Type B pancreatic cell (in vitro differentiated cells): ENCODE measurements at places on chromosomes 5 and 9.

DNA sequence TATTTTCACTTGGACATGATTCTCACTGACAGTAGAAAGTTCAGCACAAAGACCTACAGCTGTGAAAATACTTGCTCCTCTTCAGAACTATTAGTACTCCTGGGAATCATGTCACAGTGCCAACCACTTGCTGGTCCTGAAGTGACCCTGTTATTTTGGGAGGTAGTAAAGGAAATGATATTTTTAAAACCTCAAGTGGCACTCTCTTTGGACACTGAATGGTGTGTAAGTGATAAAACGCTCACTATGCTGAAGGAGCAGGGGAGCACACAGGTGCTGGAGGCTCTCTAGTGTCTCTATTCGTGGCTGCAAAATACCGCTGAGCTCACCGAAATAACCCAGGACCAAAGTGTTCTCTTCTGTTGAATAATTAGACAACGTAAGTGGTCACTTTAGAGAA, 76.9 kb upstream of the SPATA31D4 start:
- no peak overlapping the region for H3K4me3 ChIP-seq
- no peak for DNase-seq
- peaks cover 5% of the 10 kb centered on the region for H3K4me1 ChIP-seq
- no peaks in the 10 kb centered on the region for H3K36me3 ChIP-seq
- no peak overlapping the region for H3K27ac ChIP-seq

- H3K27ac ChIP-seq = no peak overlapping the region
- H3K4me1 ChIP-seq = no peaks in the 10 kb centered on the region
- no peaks in the 10 kb centered on the region for H3K27me3 ChIP-seq
- no peak for DNase-seq
- H3K4me3 ChIP-seq = no peak overlapping the region
These were observed 591.7 kb downstream of the ZNF608 start for GRCh38 chr5:124154714-124155113.

DNA sequence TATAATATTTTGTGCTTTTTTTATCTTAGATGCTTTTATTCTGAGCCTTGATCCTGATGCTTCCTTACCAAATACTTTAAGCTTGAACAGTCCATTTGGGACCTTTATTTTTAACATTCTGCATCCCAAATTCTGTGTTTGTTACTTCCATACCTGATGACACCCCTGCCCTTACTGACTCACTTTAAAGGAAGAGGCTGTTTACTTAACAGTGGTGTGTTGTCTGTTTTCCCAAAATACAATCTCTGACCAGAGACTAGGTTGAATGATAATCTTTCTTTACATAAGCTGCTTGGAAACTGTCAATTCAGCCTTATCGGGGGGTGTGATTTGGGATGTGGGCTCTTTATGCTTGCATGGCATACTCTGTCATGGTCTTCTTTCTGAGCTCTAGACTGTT, 71.1 kb downstream of the SNX24 start:
- peaks cover 3% of the 10 kb centered on the region for H3K36me3 ChIP-seq
- DNase-seq = no peak
- no peaks in the 10 kb centered on the region for H3K27me3 ChIP-seq
- no peak overlapping the region for H3K4me3 ChIP-seq
- peaks cover 10% of the 10 kb centered on the region for H3K4me1 ChIP-seq

GRCh38 chr5:1555011-1555807, 31.4 kb upstream of the LPCAT1 start:
- H3K27ac ChIP-seq = no peak overlapping the region
- no peaks in the 10 kb centered on the region for H3K4me1 ChIP-seq
- H3K27me3 ChIP-seq = peaks cover 5% of the 10 kb centered on the region
- H3K36me3 ChIP-seq = no peaks in the 10 kb centered on the region

- H3K4me1 ChIP-seq = no peaks in the 10 kb centered on the region
- no peak overlapping the region for H3K27ac ChIP-seq
- H3K27me3 ChIP-seq = no peaks in the 10 kb centered on the region
- no peaks in the 10 kb centered on the region for H3K36me3 ChIP-seq
- no peak for DNase-seq
These were observed 91.0 kb upstream of the PUM3 start for GRCh38 chr9:2934883-2935282.

DNA sequence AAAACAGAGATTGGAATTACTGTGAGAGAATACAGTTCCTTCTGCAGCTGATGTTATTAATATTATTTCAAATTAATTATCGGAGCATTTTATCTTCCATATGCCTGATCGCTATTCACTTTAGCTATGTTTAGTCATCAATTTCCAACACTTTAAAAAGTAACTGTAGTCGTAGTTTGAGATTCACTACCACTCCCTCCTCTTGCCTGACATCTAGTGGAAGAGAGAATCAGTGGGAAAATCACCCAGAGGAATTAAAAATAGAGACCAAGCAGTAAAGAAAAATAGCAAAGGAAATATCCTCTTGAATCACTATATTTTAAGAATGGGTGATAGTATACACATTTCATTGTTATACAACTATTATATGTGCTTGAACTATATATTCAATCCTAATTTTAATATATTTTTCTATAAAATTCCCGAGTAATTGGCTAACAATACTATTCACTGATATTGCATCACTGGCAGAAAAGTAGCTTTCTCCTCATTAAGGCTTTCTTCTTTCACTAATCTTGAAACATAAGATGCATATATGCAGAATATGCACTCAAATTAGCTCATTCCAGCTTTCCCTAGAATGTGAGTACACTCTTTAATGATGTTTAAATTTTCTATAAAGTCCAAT, 708.7 kb downstream of the CDH9 start:
- no peak for DNase-seq
- H3K27ac ChIP-seq = no peak overlapping the region
- no peaks in the 10 kb centered on the region for H3K27me3 ChIP-seq
- no peaks in the 10 kb centered on the region for H3K36me3 ChIP-seq

DNA sequence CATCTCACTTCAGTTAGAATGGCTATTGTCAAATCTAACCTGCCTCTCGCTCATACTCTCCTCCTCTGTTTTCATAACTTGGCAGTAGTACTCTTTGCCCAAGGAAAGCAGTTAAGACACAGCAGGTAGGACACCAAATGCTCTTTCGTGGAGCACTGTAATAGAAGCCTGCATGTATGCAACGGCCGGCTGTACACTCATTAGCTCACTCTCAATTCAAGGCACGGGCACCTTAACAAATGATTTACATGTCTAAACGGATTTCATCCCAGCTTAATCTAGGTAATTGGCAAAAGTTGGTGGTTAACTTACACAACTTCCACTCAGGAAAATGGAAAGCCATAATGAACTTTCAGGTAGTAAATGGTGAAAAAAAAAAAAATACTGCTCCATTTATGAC, 14.9 kb downstream of the DEPDC1B start:
- no peaks in the 10 kb centered on the region for H3K4me1 ChIP-seq
- H3K27me3 ChIP-seq = no peaks in the 10 kb centered on the region
- no peak overlapping the region for H3K4me3 ChIP-seq

DNA sequence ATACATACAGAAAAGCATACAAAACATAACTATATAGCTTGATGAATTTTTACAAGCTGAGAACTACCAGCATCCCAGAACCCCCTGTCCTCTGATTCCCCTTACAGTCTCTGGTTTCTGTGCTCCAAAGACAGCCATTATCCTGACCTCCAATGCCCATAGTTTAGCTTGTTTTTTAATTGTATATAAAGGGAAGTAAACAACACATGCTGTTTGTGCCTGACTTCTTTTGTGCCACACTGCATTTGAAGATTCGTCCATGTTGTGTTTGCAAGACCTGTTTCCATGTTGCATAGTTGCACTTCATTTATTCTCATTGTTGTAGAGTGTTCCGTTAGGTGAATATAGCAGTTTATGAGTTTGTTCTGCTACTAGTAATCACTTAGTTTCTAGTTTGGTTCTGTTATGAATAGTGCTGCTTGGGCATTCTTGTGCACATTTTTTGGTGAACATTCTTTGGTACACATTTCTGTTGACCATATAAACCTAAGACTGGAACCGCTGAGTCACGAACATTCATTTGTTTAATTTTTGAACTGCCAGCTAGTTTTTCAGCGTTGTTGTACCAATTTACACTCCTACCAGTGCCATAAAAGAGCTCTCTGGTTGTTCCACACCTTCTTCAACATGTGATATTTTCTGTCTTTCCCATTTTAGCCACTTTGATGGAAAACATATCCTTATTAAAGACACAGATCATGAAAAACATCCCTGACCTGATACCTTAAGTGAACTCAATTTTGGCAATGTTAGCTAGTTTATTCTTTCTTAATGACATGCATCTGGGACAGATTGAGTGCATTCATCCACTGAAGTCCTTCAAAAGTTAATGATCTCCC, 78.1 kb upstream of the ANXA1 start:
- DNase-seq = no peak
- H3K27me3 ChIP-seq = no peaks in the 10 kb centered on the region
- H3K4me1 ChIP-seq = peaks cover 10% of the 10 kb centered on the region
- peak overlapping the region; percentile 18 for H3K4me3 ChIP-seq
- H3K36me3 ChIP-seq = no peaks in the 10 kb centered on the region
